SHP77 treated with DMSO at 0.1 percent for 48 hours (cell line): ENCODE measurements at places on chromosomes 2 and 18.

- DNase-seq: no peak
Observed at GRCh38 chr2:190053426-190053825, 9.1 kb downstream of the MSTN start.

GRCh38 chr2:64985447-64985846 lies 3.8 kb upstream of the SLC1A4 start:
- no peak for DNase-seq

GRCh38 chr2:166223298-166223697 lies 95.5 kb upstream of the SCN1A start:
- DNase-seq: no peak

- no peak for DNase-seq
Observed at GRCh38 chr18:13909141-13909940, 6.0 kb downstream of the MC2R start.

- DNase-seq: no peak
Observed at GRCh38 chr2:71220743-71221142, 6.2 kb downstream of the PAIP2B start.

DNA sequence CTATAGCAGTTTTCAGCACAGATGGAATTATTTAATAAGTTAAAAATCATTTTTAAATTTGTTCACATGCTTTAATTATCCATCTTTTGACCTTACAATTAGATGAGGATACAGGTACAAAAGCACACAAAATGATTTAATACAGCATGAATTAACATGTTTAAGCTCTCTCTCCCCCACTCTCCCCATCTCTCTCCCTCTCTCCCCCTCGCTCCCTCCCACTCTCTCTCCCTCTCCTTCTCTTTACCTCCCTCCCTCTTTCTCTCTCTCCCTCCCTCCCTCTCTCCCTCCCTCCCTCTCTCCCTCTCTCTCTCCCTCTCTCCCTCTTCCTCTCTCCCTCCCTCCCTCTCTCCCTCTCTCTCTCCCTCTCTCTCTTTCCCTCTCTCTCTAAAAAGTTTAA lies 7.6 kb downstream of the NBAS start:
- DNase-seq: no peak

- DNase-seq: no peak
Observed at GRCh38 chr2:16218625-16219024, 278.3 kb downstream of the MYCN start.

- DNase-seq: no peak
Observed at GRCh38 chr2:187208199-187208785, 239.8 kb downstream of the CALCRL start.

- DNase-seq: no peak
Observed at GRCh38 chr2:2165135-2165534, 165.9 kb downstream of the MYT1L start.

- no peak for DNase-seq
Observed at GRCh38 chr18:8474661-8475060, 134.6 kb upstream of the RAB12 start.

DNA sequence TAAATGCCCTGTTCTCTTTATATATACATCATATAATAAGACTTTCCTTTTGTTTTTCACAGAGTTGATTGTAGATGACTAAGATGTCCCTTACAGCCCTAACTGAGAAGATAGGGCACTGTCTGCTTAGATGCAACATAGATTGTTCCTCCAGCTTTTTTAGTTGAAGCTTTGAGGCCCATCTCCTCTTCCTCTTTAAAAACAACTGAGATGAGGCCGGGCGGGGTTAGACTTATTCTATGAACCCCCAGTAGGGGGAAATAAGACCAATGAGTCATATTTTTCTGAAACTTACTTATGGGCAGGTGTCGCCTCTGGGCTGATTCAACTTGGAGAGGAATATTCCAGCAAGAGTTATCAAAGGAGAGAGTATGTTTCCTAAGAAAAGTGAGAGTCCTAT lies 84.6 kb downstream of the FBXO15 start:
- no peak for DNase-seq

GRCh38 chr2:83850071-83850725 lies 608.9 kb downstream of the SUCLG1 start:
- no peak for DNase-seq

DNA sequence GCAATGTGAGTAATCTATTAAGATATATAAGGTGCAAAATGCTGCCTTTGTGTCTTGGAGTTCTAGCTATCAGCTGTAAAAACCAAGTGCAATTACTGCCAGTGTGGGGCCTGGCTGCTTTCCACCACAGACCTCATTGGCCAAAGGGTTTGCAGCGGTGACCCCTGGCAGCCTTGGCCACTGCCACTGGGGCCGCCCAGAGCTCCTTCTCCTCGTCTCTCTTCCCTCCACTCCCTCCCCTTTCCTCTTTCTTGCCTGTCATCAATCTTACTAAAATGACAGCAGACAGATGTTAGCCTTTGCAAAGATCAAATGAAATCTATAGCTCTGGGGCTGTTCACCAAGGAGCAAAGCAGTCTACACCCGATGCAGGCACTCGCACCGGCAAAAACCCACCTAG lies 986.3 kb downstream of the BCL11A start:
- no peak for DNase-seq

DNA sequence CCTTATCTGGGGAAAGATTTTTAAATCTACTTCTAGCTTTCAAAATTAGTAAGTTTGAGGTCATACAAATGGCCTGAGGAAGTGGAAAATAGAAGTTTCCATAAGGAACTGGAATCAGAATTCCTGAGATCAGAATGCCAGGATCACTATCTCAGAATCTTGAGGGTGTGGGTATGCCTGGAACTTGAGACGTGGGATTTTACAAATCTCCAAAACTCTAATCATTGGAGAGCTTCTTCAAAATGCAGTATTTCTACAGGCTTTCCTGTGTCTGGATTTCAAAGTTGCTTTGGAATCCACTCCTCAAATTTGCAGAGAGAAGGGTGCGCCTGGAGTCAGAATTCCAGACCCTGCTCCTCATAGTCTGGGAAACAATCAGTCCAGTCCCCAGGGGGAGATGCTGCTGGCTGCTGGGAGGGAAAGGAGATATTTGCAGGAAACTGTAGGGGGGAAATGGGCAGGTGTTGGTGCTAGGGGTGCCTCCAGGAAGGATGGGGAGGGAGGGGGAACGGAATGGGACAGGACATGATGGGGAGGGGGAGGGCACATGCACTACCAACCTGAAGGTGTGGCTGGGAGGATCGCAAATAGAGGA lies 31.0 kb upstream of the CATIP start:
- DNase-seq: no peak

GRCh38 chr2:144032566-144032965 lies 487.4 kb downstream of the ZEB2 start:
- no peak for DNase-seq

DNA sequence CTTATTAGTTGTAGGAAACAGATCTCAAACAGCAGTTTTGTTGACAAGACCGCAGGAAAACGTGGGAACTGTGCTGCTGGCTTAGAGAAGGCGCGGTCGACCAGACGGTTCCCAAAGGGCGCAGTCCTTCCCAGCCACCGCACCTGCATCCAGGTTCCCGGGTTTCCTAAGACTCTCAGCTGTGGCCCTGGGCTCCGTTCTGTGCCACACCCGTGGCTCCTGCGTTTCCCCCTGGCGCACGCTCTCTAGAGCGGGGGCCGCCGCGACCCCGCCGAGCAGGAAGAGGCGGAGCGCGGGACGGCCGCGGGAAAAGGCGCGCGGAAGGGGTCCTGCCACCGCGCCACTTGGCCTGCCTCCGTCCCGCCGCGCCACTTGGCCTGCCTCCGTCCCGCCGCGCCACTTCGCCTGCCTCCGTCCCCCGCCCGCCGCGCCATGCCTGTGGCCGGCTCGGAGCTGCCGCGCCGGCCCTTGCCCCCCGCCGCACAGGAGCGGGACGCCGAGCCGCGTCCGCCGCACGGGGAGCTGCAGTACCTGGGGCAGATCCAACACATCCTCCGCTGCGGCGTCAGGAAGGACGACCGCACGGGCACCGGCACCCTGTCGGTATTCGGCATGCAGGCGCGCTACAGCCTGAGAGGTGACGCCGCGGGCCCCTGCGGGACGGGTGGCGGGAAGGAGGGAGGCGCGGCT lies at the start of gene TYMS:
Gene TYMS, plus strand, starts transcription at position 343 of the 690 bp plus-strand sequence. Its CDS starts 90 bp downstream, at position 433.
- peak; percentile 25 for DNase-seq

DNA sequence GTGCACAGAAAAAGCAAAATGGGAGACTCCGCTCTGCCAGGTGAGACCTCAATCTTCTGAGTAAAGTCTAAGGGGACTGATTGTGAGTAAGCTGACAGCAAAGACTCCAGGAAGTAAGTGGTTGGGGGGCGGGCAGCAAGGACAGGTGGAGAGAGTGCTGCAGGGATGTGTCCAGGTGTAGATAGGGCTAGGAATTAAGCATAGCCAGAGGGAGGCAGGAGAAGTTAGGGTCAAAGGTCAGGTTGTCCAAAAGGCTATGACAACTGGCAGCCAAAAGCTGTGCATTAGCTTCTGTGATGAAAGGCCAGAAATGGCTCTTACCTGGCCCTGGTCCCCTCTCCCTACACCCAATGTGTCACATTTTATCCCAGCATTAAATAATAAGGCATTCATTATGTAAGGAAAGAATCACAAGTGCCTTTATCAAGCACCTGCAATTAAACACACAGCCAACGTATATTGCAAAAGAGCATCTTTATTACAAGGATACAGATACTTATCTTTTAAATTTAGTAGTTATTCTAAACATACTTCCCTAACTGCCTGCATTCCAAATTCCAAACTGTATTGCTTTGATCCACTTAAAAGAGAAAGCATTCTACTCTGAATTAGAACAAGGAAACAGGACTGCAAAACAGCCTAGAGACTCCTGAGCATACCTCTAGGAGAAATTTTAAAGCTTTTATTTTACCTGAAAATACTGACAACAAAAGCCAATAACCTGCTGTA lies 247.9 kb downstream of the IRS1 start:
- DNase-seq: no peak

DNA sequence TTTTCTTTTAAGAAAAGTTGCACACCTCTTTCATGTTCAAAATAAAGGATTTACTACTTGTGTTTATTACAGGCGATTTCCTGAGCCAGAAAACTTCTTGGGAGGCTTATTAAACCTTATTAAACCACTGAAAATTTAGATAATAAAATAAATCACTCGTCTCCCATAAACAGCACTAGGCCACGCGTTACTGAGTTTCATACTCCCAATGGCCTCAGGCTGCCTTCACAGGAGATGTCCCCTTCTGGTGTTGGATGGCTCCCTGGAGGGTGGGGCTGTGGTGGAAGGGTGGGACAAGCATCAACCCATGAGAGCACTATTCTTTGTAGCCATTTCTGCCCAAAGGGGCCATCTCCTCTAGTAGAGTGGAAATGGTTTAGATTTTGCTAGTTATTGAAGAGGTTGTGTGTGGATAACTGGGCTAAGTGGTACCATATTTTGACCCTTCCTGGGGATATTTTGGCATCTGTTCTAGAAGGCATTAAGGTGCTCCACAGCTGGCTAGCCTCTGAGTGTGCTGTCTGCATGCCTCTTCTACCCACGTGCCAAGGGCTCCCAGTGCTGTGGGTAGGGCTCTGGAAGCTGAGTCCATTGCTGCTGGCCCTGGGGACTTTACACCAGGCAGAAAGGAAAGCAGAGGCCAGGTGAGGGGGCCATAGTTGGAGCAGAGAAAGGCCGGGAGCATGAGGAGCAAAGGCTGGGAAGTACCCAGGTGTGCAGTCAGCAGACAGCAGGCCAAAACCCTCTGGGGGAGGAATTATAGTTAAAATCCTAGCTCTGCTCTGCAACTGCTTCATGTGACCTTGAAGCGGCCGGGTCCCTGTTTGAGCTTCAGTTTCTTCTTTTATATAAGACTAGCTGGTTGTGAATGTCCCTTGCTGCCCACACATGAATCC lies 121.7 kb upstream of the SMAD2 start:
- DNase-seq: no peak

- DNase-seq: no peak
Observed at GRCh38 chr2:177691177-177691576, 298.6 kb downstream of the AGPS start.

GRCh38 chr2:144801766-144802165 lies 281.8 kb upstream of the ZEB2 start:
- no peak for DNase-seq

GRCh38 chr2:33038799-33039198 lies 92.0 kb downstream of the LTBP1 start:
- DNase-seq: no peak

- DNase-seq: no peak
Observed at GRCh38 chr2:167961536-167962048, 285.8 kb downstream of the STK39 start.

- DNase-seq: no peak
Observed at GRCh38 chr2:27724905-27725701, 46.4 kb upstream of the MRPL33 start.

- peak; percentile 82 for DNase-seq
Observed at GRCh38 chr2:8229546-8229986, 452.3 kb upstream of the ID2 start.

GRCh38 chr2:163132850-163133249 lies 294.3 kb upstream of the KCNH7 start:
- peak; percentile 54 for DNase-seq

DNA sequence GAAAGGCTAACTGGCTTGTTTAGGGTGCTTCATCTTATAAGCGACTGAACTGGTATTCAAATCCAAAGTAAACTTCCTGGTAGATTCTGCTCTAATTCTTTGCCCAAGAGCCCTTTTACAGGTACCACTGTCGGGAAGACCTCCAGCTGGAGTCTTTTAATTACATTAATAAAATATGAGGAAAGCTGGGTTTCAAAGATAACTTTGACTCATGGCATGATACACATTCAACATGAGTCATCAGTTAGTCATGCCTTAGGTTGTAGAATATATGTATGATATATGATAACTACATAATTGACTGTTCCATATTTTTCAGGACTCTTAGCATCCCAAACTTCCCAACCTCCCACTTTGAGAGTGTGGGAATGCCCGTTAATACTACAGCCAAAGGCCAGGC lies 32.3 kb downstream of the ZCCHC2 start:
- no peak for DNase-seq

DNA sequence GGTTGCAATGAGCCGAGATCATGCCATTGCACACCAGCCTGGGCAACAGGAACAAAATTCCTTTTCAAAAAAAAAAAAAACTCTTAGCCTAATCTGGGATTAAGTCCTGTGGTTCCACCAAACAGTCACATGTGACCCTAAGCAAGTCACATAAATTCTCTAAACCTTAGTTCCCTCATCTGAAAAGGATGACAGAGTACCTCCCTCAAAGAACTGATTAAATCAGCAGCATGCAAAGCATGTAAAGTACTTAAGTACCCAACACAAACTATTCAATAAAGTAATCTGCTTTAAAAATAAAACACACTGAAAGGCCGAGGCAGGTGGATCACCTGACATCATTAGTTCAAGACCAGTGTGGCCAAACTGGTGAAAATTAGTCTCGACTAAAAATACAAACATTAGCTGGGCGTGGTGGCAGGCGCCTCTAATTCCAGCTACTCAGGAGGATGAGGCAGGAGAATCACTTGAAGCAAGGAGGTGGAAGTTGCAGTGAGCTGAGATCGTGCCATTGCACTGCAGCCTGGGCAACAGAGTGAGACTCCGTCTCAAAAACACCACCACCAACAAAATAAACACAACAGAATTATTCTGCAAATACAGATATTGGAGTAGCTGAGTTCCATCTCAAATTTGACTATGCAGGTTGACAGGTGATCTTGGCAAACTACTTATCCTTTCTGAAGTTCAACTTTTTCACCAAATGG lies 7.0 kb downstream of the USP34 start:
- no peak for DNase-seq

- DNase-seq: no peak
Observed at GRCh38 chr18:2536493-2536892, 34.8 kb downstream of the METTL4 start.

- DNase-seq: no peak
Observed at GRCh38 chr18:8942021-8942908, 160.2 kb upstream of the NDUFV2 start.

GRCh38 chr2:177211576-177212105 lies 953 bp upstream of the HNRNPA3 start:
- DNase-seq: no peak
